ENCODE measurements at places on chromosomes 7 and 10.
A peak's percentile ranks its signal among the peaks of the same experiment; 100 is the strongest.

GRCh38 chr10:110547139-110547761, 20.2 kb upstream of the SMC3 start:
- DNase-seq: peak; percentile 65

GRCh38 chr7:157061979-157062378, 51.5 kb upstream of the MNX1 start:
- no peak for DNase-seq

DNA sequence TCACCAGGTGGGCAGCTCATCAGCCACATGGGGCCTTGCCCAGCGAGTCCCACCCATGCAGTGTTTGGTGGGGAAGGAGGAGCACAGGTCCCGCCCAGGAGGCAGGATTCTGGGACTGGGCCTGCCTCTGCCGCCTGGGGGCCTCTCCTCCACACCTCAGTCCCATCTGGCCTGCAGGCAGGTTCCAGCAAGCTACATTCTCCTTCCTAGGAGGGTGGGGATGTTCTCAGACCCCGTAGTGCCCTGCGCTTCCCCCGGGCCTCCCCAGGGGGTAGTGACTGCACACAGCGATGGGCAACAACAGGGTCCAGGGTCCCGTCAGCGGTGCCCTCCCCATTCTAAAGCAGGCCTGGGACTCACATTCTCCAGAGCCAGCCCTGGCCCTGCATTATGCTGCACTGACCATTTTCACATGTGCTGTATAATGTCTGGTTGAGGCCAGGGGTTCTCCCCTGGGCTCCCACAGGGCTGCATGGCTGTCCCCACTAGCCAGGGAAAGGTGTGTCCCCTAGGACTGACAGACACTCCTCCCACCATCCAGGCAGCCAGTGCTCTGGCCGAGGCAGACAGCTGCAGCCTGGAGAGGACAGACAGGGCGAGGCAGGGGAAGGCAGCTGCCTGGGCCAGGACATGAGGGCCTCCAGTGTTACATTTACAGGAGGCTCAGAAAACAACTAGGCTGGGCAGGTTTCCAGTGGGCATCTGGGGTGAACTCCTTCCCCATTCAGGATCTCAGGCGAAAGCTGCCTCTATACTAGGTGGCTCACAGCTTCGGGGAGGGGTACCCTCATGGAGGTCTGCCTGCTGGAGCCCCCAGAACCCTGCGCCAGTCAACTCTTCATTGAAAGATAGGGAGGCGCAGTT, 9.3 kb downstream of the RASGEF1A start:
- no peak for DNase-seq

DNA sequence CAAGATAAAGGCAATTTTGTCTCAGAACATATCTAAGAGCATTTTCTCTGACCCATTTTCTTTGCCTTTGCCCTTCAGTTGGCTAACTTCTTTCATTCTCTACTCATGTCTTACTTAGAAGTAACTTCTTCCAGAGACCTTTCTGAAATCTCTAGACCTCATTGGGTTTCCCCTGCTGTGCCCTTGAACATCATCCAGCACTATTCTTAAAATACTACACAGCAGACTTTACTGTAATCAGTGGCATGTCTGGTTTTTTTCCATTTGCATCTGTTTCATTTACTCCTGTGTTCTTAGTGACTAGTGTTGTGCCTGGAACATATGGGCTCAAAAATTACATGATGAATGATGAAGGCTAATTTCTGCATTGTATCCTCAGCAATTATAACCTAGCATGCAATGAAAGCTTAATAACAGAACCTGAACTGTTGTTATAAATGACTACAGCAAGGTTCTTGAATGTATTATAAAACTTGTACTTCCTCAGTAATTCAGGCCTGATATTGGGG, 301.9 kb downstream of the CDK14 start:
- no peak for DNase-seq

- no peak for DNase-seq
Observed at GRCh38 chr10:49279015-49279880, 19.7 kb upstream of the C10orf71 start.

GRCh38 chr7:39130274-39130673, 152.6 kb downstream of the POU6F2 start:
- DNase-seq: no peak

- no peak for DNase-seq
Observed at GRCh38 chr10:32477499-32477898, 31.6 kb downstream of the CCDC7 start.

- DNase-seq: no peak
Observed at GRCh38 chr10:80485076-80485945, 31.2 kb downstream of the TSPAN14 start.

GRCh38 chr7:155349601-155350331, 52.1 kb downstream of the INSIG1 start:
- DNase-seq: no peak

DNA sequence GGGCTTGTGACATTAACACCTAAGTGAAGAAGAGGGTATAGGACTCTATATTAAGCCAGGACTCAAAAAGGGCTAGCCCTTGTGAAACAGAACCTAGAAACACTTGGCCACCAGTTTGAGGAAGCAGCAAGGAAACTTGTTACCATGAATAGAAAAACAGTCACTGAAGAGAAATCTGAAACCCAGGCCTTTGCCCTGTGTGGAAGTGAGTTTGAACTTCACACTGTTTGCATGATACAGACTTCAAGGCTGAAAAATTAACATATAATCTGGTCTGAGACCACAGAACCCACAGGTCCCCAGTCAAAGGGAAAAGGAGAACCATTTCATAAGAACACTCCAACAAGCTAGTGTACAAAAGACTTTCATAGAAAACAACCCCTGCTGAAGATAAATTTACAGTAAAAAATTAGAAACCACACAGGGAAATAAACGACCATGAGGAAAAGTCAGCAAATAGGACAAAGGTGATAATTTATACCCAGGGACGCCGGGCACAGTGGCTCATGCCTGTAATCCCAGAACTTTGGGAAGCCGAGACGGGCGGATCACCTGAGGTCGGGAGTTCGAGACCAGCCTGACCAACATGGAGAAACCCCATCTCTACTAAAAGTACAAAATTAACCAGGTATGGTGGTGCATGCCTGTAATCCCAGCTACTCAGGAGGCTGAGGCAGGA, 76.1 kb downstream of the SKIDA1 start:
- DNase-seq: no peak

- no peak for DNase-seq
Observed at GRCh38 chr10:50554995-50555568, 68.7 kb downstream of the SGMS1 start.

- DNase-seq: no peak
Observed at GRCh38 chr7:27064661-27065060, 31.1 kb downstream of the HOXA1 start.

DNA sequence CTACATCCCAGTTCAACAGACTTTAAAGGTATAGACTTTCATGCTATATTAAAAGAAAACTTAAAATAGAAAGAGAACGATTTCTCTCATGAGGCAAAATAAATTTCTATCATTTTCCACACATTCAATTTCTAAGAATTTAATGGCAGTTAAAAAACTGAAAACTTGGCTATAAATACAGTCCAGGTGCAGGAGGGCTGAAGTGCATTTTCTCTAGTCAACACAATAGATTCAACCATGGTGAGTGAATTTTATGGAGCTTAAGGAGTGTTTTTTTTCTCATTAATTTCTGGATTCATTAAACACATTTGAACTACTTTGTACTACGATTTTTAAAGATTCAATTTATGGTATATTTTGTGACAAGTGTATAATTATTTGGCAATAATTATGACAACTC, 240.8 kb upstream of the SLC26A5 start:
- no peak for DNase-seq

- DNase-seq: peak; percentile 73
Observed at GRCh38 chr7:157339777-157340677, 3.2 kb downstream of the DNAJB6 start.

DNA sequence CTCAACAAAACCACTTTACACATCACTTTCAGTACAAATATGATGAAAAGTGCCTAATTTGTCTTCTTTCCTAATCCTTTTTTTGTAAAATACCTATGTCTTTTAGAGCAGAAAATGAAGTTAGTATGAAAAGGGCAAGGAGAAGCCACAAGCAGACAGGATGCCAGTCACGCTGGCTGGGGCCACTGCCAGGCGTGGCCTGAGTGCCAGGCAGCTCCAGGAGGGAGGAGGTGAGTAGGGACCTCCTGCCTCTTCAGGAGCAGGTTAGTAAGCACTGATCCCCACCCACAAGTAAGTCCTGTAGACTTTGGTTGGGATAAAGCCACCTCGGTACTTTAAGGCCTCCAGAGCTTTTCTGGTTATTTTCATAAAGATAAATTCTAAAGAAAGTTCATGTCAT, 432.0 kb downstream of the GRID1 start:
- no peak for DNase-seq

DNA sequence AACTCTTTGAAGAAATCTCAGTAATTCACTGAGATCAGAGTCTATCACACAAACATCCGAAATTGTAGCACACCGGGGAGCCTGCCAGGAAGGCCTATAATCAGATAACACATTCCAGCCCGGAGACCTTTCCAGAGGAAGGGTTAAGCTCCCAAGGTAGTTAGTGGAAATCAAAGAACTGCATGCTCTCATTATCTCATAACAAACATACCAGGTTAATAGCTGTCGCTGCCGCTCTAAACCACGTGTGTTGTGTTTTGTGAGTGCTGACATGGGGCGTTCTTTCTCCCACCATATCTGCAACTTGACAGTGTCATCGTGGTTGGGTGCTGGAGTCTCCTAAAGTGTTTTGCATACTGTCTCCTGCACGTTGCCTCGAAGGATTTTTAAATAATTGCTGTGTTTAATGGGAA, 120.7 kb upstream of the CARD11 start:
- no peak for DNase-seq

DNA sequence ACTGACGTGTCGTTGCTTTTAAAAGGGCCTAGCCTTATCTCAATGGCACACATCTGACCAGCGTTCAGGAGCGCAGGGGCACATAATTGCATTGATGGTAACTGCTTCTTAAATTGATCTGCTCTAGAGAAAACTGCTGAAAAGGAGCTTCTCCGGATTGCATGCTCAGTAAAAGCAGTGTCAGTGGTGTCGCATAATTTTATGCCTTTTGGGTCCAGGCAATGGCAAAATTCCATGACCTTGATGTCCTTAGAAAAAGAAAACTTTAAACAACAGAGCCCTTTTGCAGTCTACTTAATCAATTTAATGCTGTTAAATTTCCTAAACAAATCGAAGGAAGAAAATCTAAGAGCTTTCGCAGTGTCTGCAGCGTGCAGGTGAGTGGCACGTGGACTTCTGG, 75.7 kb downstream of the PTPRE start:
- no peak for DNase-seq

- DNase-seq: peak; percentile 79
Observed at GRCh38 chr7:22001345-22002004, 55.8 kb upstream of the CDCA7L start.

DNA sequence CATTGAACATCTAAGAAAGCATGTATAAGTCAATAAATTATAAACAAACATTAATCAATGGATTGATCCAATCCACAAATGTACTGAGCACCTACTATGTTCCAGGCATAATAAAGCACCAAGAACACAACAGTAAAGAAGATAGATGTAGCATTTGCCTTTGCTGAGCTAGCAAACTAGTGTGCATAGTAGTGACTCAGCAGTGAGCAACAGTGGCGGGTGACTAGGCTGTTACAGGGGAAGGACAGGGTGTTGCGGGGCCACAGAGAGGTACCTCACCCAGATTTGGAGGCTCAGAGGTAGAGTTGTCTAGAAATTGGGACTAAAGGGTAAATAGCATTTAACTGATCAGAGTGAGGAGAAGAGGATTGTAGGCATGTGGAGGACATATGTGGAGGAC, 83.6 kb downstream of the NXPH1 start:
- no peak for DNase-seq

DNA sequence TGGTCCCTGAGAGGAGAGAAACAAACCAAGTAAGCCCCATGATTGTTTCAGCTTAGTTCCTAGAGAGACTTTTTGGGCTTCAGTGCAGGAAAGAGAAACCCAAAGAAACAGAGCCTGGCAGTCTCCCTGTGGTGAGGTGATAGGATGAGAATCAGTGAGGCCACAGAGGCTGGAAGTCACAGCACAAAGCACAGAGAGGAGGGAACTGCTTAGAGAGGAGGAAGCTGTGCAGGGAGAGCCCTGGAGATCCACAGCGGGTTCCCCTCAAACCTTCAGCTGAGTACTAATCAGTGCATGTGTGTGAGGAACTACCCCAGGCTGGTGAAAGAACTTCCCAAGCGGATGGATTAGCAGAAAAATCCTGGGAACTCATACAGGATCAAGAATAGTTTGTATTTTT, 27.4 kb upstream of the HECW1 start:
- no peak for DNase-seq

DNA sequence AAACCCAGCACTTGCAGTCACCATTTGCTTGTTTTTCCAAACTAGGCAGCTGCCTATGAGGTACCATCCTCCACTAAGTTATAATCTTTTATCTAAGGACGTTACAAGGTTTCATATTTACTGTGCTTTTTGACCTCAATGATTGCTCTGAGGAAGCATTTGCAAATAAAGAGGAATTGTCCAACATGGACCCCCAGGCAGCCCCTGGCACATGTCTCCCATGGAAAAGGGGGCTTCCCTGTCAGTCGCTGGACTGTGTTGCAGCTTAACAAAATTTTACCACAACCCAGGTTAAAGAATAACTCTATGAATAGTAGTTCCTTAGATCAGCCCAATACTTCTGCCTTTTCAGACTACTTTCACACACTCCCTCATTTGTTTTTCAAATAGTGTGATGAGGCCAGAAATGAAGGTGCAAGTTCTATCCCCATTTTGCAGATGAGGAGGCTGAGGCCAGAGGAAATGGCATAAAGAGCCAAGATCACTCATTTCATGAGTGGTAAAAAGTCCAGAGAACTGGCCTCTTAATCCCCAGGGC, 52.8 kb upstream of the ZPBP start:
- DNase-seq: no peak

DNA sequence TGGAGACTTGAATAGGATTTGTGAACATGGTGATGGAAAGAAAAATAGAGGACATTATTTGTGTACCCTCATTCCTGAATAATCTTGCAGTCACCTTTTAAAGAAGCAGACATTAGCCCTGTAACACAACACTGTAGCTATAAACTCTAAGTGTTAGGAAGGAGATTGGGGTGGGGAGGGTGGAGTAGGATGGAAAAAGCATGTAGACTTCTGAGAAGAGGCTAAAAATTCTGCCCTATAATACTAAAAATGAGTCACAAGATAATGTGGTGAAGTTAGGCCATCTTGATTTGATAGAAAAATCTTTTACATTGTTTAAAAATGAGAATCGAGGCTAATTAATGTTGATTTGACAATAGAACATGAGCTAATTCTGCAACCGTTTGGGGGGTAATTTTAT, 128.8 kb downstream of the LCOR start:
- peak; percentile 25 for DNase-seq

- DNase-seq: no peak
Observed at GRCh38 chr7:44065431-44066110, at the start of gene PGAM2. TSS of gene PGAM2 (minus strand) at chr7:44065567. CDS start at chr7:44065529, 38 bp downstream.

- DNase-seq: peak; percentile 16
Observed at GRCh38 chr7:94182721-94183120, 178.6 kb upstream of the BET1 start.

DNA sequence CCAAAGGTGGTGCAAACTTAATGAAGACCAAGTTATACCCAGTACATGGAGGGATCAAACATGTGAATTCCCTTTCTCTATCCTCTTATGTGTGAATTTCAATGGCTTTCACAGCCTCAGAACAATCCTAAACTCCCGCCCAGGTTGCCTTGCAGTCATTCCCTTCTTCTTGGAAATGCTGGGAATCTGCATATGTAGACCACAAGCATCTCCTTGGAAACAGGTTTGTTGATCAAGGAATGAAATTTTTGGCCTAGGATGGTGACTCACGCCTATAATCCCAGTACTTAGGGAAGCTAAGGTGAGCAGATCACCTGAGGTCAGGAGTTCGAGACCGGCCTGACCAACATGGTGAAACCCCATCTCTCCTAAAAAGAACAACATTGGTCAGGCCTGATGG, 77.8 kb upstream of the ABI1 start:
- no peak for DNase-seq

- DNase-seq: peak; percentile 87
Observed at GRCh38 chr7:17369691-17370426, 71.4 kb downstream of the AHR start.
